Epithelial cell of proximal tubule (primary cell): ENCODE measurements at places on chromosomes 11 and 22.
A peak's percentile ranks its signal among the peaks of the same experiment; 100 is the strongest.

- peak; percentile 25 for DNase-seq
These were observed 476.8 kb downstream of the METTL15 start for GRCh38 chr11:28584992-28585391.

- no peak for DNase-seq
These were observed 201.5 kb downstream of the TBC1D22A start for GRCh38 chr22:46963672-46964545.

GRCh38 chr11:119473901-119474681 lies 51.1 kb upstream of the THY1 start:
- DNase-seq, result no peak

DNA sequence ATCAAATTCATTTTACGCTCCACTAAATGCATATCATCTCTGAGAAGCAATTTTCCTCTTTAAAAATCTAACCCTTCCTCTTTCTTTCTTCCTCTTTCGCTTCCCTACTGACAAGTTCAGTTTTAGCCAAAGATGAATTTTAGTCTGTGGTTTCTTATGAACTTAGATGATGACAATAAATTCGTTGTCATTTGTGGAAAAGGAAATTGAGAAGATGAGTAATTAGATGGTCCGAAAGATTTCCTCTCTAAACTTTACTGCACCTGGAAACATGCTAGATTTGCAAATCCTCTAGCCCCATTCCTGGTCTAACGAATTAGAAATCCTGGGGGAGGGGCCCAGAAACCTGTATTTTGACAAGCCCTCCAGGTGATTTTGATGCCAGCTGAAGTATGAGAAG lies 855.4 kb upstream of the CHORDC1 start:
- no peak for DNase-seq

GRCh38 chr11:85725510-85726258 lies 39.7 kb upstream of the CCDC89 start:
- DNase-seq, result peak; percentile 84

DNA sequence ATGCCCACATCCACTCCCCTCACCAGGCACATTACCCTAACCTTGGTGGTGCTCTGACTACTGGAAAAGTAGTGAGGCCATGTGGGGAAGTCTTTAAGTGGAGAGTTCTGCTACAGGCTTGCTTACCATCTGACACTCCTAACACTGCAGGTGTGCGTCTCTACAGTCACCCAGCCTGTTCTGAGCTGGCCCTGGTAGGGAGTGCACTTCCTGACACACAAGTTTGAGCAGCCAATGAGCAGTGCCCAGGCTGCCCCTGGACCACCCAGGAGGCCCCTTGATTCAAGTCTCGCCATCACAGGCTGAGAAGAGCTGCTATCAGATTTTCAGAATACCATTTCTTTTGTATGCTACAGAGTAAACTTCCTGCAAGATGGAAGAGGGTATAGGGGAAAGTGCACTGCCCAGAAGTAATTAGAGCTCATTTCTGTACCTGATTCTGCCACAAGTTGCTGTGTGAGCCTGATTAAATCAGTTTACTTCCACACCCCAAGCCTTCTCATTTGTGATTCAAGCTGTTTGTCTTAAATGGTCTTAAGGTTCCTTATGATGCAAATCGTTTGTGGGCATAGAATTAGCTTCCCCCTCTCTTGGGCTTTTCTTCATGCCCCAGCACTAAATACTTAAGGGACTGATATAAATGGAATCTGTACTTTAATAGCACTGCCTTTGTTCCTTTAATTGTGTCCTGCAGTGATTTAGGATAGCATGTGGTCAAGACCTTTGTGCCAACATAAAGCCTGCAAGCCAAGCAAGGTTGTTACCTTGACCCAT lies 22.2 kb downstream of the OPCML start:
- DNase-seq, result no peak

DNA sequence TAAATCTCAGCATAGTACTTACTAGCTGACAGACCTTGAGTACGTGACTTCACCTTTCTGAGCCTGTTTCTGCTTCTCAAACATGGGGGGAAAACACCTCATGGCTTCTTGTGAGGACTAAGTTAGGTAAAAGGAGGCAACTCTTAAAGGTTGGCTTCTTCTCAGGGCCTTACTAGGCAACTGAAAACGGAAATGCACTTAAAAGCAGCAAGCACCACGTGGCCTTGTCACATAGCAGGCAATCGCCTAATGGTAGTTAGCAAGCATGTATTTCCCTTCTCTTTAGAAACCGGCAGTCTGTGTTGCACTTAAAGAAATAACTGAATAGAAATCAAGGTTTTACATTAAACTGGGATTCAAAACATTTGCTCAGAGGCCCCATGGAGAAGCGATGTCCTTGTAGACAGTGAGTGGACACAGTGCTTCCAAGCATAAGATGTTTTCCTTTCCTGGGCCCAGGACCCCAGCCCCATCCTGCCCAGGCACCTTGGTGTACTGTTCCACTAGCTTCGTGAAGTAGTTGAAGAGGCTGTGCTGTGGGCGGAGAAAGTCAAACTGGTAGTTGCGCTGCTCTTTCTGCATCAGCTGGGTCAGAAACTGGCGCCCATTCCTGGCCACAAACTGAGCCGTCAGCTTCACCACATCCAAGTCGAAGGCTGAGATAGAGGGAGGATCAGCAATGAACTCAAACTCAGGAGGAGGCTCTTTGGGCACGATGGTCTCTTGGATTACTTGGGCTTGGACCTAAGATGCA lies 12.1 kb downstream of the SF3A1 start:
- DNase-seq, result no peak

GRCh38 chr11:2924381-2924780 lies 4.8 kb downstream of the PHLDA2 start:
- DNase-seq, result no peak
